ENCODE measurements at places on chromosomes 4 and X.

GRCh38 chrX:10441464-10441863, 178.9 kb downstream of the MID1 start:
- DNase-seq = no peak

DNA sequence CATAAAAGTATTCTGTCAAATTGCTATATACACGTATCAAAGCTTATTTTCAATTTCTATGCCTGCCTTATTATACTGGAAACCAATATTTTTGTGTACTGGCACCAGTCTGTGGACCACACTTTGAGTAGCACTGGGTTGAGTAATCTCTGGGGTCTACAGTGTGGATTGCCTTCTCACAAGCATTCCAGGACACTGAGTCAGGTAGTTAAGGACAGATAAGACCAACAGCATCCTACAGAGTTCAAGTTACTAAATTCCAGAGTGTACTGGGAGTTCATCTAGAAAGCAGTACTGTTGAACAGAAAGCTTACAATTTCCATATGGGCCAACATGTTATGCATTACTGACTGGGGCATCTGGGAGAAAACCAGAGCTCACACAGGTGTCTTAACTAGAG, 61.8 kb downstream of the VMA21 start:
- no peak for DNase-seq

DNA sequence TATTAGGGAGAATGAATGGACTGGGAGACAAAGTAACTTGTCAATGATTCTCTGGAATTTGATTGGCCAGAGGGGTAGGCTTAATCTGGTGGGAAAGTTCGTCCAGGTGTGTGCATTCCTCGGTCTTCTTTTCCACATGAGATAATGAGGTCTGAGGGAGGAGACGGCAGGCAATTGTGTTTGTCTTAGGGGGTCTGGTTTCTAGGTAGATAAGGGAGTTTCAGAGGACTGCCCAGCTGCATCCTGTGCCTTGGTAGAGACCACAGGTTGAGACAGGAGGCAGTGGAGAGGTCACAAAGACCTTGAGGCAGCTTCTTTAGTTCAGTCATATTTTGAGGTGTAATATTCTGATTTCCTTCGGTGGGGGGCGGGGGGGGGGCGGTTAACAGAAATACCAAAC, 4.3 kb downstream of the MGST2 start:
- DNase-seq = no peak

- no peak for DNase-seq
These were observed 181.2 kb upstream of the ETNPPL start for GRCh38 chr4:108943976-108944591.

DNA sequence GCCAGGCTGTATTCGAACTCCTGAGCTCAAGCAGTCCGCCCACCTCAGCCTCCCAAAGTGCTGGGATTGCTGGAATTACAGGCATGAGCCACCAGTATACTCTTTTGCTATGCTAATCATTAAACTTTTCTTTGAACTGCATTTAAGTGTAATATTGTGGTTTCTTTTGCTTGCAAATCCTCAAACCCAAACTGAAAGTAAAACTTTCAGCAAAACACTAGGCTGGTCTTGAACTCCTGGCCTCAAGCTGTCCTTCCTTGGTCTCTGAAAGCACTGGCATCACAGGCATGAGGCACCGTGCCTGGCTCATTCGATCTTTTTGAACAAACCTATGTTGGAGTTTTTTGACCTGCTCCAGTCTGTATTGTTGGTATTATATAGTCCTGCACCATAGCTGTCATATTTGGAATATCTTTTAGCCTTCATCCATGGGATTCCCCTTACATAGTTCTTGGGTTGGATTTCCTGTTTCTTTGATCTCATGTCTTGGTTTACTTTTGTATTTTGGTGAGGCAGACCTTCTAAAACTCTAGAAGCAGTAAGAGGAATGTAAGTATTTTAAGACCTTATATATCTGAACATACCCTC, 34.1 kb downstream of the MOB1B start:
- no peak for DNase-seq

DNA sequence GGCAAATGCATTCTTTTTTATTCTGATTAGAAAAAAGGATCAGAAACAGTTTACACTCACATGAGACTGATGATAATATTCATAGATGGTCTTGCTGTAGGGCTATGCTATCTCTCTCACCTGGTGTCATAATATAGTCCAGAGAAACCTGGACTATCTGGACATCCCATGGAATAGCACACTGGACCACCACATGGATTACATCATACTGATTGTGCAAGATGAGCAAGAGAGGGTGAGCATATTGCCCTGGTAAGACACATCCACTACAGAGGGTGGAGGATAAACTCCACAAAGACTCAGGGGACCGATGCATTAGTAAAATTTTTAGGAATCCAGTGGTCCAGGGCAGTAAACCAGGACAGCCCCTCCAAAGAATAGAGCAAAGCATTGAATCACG, 8.2 kb downstream of the SYN1 start:
- DNase-seq = no peak

- no peak for DNase-seq
These were observed 9.9 kb downstream of the NSG1 start for GRCh38 chr4:4396628-4397440.

DNA sequence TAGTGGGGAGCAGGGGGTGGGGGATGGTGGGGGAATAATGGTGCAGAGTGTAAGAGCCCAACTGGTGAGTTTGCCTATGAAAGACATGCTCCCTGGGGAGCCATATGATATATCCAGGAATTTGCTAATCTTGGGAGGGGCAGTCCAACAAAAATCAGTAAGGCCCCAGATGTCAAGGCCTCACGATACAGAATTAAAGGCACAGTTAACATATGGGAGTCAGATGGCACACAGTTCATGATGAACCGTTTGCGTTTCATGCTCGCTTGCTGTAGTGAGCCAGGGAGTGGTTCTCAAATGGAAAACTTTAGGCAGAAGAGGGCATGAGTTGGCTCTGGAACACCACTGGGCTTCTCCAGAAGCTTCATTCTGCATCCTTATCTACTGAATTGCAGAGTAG, 33.9 kb upstream of the VCX2 start:
- DNase-seq = no peak

GRCh38 chr4:4462970-4463369, 76.1 kb downstream of the NSG1 start:
- no peak for DNase-seq

DNA sequence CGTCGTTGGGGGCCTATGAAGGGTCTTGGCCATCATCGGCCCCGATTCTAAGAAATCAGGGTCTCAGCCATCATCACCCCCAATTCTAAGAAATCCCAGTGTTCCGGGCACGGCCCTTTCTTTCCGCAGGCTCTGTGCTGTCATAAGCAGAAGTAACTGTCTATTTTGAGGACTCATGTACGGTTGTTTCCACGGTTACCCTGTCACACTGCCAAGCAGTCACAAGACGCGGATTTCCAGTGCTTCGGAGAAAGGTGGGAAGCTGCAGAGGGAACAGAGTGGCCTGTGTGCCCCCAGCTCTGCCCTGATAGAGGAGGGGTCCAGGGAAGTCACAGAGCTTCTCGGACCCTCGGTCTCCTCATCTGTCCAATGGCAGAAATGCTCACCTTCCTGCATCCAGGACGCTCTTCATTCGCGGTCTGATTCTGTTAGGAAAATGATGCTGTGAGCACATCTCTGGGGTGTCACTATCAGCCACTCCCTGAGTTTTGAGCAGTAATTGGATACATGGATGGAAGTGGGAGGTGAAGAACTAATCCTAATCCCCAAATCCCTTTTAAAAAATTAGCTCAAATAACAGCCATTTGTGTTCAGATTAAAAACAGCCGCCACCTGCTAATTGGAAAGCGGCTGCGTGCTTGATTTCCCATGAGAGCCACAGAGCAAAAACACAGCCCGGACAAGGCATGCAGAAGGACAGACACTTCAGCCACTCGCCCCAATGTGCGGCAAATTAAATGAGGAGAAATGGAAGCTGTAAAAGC, 73.1 kb downstream of the WFS1 start:
- no peak for DNase-seq

DNA sequence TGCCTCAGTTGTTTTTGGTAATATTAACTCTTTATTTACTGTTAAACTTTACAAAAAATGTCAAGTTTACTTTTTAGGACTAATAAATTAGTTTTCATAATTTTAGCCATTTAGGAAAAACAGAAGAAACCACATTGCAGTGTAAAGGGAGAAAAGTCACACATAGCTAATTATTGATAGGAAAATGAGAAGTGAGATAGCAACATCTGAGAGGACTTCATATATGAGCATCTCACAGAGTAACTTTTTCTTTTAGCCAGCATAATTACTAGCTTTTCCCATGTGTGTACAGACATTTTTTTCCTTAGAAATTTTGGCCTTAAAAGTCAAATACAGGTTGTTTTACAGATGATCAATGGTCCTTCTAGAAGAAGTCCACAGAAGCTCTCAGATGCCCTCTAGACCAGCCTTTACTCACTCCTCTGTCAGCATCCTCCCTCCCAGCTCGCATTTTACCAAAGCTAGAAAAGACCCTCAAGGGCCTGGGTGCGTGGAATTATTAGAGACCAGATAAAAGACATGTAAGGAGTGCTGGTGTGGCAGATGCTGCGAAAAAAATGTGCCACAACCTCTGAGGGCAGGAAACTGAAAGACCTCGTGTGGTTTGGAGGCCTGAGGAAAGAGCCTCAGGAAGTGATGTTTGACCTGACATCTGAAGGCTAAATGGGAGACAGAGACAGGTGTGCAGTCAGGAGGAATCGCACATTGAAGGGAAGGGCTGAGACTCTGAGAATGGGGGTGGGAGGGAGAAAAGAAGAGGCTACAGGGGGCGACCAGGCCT, 156.9 kb downstream of the CBR4 start:
- DNase-seq = no peak

GRCh38 chrX:103101299-103102042, 8.5 kb upstream of the NXF3 start:
- DNase-seq = no peak

GRCh38 chrX:136271300-136271699, 20.1 kb upstream of the MAP7D3 start:
- no peak for DNase-seq

DNA sequence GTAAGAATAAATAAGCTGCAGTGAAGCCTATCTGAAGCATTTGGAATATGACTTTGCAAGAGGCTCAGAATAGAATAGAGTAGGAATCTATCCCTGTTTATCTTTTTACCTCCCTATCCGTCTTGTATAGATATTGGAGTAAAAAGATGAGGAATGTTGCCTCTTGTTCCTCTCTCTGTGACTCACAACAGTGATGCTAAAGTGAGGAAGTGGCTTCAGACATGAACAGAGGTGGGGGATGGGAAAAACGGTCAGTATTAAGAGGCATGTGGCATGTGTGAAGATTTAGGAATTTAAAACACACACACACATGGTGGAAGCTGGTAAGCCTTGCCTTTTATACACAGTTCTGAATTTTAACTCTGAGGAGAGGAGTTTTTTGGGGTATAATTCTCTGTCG, 3.8 kb upstream of the DCAF4L1 start:
- no peak for DNase-seq

DNA sequence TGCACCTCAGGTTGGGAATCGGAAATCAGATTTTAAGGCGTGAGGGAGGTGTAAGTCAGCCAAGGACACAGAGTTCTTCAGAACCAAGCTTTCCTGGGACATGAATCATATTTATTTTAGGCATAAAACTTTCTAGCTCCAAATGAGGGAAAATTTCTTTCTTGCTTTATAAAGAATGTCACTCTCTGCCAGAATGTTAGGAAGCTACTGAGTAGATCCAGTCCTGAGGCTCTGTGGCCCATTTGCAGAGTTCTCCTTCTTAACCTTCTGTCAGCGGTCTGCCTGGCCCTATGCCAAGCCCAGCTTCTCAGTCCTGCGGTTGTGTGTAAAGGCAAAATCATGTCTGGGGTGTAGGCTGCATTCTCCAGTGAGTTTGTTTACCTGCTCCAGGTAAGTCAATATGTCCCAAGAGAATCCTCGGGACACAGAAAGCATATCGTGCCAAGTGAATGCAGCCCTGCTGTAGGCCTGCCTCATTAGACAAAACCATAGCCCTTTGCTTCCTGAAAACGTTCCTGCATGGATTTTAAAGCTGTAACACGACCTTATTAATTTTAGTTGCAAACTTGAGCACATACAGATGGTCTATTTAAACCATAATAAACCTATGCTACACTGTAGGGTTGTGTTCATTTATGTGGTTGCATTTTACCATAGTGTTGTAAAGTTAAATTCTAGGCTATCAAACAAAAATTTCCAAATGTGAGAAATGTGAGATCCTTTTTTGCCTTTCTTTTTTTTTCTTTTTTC, 29.2 kb upstream of the CCNI start:
- no peak for DNase-seq

DNA sequence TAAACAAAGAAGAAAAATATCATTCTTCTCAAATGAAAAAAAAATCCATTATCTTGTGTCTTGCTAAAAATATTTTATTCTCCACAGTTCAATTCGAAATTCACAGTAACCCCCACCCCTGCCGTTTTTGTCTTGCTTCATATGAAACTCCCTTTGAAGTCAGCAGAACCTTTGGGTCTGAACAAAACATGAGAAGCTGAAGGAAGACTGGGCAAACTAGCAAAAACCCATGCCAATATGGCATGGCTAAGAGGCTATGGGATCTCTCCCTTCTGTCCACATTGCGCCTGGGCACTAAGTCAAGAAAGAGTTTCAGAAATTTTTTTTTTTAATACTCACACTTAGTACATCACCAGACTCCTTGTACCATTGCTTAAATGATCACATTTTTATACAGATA, 136.0 kb upstream of the SMIM31 start:
- no peak for DNase-seq

- DNase-seq = no peak
These were observed at the start of gene EXOC1L for GRCh38 chr4:55819634-55820033. Gene EXOC1L (plus strand): TSS chr4:55819790. CDS start chr4:55820027, 237 bp downstream.

- DNase-seq = no peak
These were observed 75.5 kb upstream of the ADRA2C start for GRCh38 chr4:3690551-3691152.

GRCh38 chr4:77605210-77605902, at the start of gene CXCL13:
Gene CXCL13 (plus strand): TSS chr4:77605820. CDS start chr4:77605866, 46 bp downstream.
- no peak for DNase-seq

DNA sequence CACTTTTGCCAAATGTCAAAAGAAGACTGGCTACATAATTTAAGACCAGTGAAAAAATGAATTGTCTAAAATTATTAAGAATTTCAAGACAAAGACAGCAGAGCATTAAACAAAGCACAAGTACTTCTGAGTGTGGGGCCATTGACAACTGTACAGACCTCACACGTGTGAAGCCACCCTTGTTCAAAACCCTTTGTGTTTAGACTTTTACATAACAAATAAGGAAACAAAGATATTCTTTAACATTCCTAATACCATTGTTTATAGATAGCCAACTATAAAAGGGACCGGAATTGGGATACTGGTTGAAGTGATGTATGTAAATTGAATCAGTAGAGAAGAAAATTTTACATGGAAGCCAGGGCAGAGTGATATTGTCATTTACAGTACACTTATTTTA, 624.2 kb downstream of the PCDH18 start:
- no peak for DNase-seq

DNA sequence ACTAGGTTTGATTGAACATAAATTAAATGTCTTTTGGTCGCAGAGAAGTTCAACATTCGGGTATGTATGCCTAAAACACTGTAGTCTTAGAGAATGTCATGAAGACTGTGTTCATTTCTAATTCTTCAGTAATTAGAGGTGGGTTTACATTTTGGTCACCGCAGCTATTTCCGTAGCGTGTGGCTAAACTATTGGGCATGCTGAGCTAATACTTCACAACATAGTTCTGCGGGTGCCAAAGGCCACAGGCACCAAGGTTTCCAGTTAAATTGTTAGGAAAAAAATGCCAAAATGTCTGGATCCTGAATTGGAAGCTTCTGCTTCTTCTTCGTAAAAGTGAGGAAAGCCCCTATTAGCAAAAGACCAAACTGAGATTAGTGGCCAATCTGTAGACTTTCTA, 25.1 kb downstream of the SMIM31 start:
- no peak for DNase-seq

- no peak for DNase-seq
These were observed 7.9 kb downstream of the MAGEB18 start for GRCh38 chrX:26146024-26146423.
